ENCODE measurements at places on chromosomes 16 and 17.

- no peak for DNase-seq
These were observed 27.1 kb downstream of the GPR142 start for GRCh38 chr17:74394275-74394950.

DNA sequence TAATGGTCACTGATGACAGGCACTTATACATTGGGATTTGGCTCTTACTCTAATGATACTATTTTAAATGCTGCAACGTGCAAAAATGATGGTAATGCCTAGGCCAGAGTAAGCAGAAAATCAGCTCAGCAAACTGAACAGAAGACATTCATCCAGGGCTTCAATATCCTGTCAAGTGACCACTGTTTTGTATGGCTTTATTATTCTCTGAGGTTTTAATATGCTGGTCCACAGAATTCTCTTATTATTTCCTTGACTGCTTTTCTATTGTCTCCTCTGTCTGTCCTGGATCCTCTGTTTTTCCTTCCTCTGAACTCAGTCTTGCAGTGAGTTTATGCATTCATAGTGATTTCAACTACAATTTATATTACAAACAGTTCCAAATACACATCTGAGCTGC is 90.8 kb upstream of the PMFBP1 start:
- no peak for DNase-seq

- DNase-seq = no peak
These were observed 454.5 kb upstream of the HSBP1 start for GRCh38 chr16:83353241-83353640.

DNA sequence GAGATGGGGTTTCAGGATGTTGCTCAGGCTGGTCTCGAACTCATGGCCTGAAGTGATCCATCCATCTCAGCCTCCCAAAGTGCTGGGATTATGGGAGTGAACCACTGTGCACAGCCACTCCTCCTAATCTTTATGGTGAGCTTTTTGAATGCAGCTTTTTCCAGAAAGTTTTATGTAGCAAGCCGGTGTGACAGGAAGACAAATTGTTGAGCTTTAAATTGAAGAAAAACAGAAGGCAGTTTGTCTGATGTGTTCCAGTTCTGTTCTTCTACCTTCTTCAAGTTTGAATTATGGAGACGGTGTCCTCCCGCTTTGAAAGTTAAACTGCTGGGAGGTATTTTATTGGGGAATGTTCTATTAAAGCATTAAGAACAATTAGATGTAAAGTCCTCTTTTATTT is 177.1 kb downstream of the SNX29 start:
- no peak for DNase-seq

GRCh38 chr17:66228887-66229782 is at the start of gene APOH:
APOH (minus strand) TSS chr17:66229415; CDS start chr17:66229379, 36 bp downstream.
- DNase-seq = no peak

DNA sequence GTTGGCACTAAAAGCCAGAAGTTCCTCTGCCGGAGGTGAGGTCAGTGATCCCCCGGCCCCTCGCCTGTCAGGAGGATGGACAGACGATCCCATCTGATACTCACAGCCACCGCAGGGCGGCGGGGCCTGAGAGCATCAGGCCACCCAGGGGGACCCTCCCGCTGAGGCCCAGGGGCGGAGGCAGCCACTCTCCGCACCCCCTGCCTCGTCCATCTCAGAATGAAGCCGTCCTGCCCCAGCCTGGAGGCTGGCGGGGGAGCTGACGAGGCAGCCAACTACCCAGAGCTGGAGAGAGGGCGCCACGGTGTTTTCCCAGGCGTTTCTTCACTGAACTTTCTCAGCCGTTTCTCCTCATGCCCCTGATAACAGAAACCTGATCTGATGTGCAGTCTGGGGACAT is 22.6 kb downstream of the TPSD1 start:
- no peak for DNase-seq

GRCh38 chr16:11169641-11170040 is 86.4 kb downstream of the SOCS1 start:
- no peak for DNase-seq

- DNase-seq = no peak
These were observed 164.4 kb upstream of the TBX2 start for GRCh38 chr17:61235001-61235826.

DNA sequence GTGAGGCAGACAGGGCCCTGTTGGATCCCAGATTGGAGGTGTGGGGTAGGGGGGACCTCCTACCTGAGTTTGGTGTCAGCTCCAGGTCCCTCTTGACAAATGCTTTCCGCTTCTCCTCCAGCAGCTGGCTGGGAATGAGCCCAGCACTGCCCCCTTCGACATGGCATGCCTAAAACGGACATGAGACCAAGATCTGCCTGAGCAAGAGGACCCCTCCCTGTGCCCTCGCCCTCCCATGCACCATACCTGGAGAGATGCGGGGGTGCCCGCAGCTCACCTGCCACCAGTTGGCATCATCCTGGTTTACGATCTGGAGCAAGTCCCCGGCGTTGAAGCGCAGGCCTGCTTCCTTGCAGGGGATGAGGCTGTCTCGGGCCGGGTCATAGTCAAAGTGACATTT is 26.2 kb downstream of the MPP2 start:
- no peak for DNase-seq

GRCh38 chr16:12240036-12240435 is 263.5 kb downstream of the SNX29 start:
- no peak for DNase-seq

- DNase-seq = no peak
These were observed 68.2 kb downstream of the SIAH1 start for GRCh38 chr16:48317026-48317425.

DNA sequence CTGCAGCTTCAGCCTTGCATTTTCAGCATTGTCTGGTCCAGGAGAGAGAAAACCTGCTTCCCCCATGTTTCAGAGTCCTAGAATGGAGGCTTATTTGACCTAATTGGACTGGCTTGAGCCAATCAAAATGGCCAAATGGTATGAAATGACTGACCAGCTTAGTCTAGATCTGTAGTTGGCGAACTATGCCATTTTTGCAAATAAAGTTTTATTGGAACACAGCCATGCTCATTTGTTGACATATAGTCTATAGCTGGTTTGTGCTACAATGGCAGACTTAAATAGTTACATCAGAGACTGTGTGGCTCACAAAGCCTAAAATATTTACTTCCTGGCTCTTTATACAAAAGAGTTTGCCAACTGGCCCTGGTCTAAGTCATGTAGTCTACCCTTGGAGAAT is 180.8 kb downstream of the HS3ST3B1 start:
- DNase-seq = no peak

GRCh38 chr17:81556863-81557262 is 4.7 kb upstream of the FAAP100 start:
- DNase-seq = no peak

DNA sequence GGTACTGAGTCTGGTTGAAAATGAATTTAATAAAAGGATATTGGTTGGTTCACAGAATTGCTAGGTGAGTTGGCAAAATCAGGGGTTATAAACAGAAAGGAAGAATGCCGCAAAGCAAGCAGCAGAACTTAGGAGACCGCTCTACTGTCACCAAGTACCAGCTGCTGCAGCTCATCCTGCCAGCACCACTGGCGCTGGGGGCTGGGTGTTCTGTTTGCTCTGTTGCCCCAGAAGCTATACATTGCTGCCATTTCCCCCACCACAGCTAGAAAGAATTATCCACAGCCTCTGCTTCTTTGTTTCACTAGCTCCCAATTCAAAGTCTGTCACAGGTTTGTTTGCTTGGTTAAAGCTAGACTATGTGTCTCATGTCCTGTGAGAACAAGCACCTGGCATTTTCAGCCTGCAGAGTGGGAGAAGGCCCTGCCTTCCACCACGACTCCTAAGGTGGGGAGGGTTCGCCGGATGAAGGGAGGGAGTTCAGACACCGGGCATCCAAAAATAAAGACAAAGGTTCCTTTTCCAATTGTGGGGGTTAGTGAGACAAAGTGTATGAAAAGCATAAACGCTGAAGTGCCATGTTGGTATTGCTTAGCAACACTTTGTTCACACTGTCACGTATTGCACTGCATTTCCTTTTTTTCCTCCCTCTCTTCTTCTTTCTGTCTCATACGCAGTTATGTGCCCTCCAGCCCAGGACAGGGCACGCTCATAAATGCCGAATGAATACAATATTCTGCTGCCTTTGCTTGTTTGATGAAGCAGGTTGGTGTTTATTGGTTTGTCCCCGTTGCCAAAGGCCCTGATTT is 9.6 kb upstream of the CPD start:
- no peak for DNase-seq

- DNase-seq = no peak
These were observed 23.8 kb upstream of the TMEM101 start for GRCh38 chr17:44038604-44039011.

DNA sequence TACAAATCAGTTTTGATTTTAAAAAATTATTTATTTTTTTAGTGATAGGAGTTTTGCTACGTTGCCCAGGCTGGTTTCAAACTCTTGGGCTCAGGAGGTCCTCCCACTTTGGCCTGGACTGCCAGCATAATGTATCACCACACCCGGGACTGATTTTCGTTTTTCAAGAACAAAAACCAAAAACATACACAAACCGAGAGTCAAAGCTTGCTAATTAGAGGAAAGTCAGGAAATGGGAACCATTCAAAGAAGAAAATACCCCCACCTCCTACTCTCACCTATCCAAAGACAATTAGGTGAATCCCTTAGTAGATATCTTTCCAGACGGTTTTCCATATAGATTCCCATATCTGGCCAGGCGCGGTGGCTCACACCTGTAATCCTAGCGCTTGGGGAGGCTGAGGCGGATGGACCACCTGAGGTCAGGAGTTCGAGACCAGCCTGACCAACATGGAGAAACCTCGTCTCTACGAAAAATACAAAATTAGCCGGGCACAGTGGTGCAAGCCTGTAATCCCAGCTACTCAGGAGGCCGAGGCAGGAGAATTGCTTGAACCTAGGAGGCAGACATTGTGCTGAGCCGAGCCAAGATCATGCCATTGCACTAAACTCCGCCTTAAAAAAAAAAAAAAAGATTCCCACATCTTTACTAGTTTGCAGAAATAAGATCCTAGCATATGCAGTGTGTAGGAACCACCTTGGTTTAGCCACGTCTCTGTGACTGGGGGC is 883 bp upstream of the SPN start:
- DNase-seq = no peak

DNA sequence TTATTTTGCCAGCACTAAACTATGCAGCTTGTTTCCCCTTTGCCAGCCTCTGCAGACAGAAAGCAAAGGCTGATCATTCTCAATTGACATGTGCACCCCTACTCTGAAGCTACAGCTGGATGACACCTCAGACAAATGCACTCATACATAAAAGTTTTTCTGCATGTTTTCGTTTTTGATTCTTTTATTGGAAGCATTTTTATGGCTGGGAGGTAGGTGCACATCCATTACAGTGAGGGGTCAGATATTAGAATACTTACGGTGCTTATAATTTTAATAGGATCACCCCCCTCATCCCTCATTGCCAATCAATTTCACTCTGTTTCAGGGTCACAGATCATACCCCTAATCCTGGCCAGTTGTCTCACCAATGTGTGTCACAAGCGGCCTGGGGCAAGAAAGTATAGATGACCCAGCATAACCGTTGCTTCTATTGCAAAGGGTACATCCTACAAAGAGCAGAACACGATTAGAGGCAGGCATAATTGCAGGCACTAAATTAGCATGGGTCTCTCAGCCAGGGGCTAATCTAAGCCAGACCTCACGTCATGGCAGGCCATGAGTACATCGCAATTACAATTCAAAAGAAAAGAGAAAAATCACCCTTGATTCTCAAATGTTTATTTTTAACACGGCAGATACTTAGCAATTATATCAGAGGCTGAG is 89.5 kb upstream of the SOX9 start:
- DNase-seq = no peak

DNA sequence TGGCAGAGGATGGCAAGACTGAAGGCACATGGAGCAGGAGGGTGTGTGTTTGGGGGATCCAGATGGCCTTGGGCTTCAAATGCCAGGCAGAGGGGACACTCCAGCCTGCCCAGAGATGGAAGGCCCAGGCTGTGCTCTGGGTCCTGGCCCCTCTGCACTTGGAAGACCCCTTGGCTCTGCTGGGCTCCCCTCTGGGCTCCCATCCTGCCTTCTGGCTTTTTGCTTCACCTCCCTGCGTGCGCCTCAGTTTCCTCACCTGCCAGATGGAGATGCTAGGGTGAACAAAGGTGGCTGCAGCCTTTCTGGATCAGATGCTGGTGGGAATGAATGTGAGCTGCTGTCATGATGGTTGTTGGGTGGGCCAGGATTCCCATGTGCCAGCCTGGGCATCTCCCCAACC is 3.0 kb downstream of the SNN start:
- no peak for DNase-seq

GRCh38 chr17:57086069-57086930 is 1.3 kb downstream of the AKAP1 start:
- DNase-seq = peak; percentile 45

DNA sequence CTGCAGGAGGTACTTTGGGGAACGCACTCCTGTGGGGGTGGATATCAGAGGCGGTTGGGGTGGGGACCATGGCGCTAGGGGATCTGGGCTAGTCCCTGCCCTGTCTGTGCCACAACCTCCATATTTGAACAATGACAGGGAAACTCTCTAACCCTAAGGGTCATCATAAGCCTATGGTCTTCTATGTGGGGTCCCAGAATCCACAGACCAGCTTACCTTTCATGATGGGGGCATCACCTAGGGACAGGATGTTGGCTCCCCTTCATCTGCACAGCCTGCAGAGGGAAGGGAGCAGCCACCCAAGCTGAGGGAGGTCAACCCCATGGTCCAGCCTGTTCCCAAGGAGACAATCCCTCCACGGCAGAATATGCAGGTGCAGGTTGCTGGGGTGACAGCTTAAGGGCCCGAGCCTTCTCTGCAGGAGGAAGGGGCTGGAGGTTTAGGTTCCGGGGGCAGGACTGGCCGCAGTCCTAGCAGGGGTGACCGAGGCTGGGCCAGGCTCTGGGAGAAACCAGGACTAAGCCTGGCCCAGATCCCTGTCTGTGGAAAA is 1.7 kb downstream of the ORAI3 start:
- no peak for DNase-seq

GRCh38 chr16:55052741-55053415 is 122.2 kb downstream of the IRX5 start:
- no peak for DNase-seq

DNA sequence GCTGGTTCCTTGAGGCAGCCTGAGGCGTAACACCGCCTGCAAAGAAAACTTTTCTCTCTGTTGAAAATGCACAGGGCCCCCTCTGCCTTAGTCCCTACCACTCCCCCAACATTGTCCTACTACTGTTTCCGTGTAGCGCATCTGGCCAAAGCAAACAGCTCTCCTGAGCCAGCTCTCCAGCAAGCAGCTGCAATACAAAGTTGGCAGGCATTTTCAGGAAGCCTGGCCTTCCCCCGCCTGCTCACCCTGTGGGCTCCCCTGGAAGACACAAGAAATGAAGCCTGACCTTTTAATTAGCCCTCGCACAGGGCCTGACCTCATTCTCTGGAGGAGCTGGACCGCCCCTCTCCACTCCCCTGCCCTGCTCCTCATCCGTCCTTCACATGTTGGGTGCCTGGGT is 66.7 kb downstream of the SOX9 start:
- DNase-seq = no peak
